Bronchial epithelial cell (primary cell): ENCODE measurements at places on chromosomes 3 and 15.

DNA sequence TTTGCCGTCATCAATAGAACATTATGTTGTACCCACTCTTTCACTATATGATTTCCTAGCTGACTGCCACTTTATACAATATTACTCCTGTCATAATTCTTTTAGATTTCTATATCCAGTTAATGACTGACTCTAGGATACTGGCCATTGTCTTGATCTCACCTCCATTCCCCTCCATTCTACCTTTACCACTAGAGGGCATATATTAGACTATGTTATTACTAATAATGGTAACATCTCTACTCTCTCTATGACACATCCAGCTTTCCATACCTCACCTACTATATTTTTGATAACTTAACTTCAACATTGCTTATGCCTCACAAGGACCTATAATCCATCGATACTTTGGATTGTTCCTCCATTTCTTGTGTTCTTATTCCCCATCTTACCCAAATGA is 31.4 kb upstream of the POU1F1 start:
- peak; percentile 42 for DNase-seq

DNA sequence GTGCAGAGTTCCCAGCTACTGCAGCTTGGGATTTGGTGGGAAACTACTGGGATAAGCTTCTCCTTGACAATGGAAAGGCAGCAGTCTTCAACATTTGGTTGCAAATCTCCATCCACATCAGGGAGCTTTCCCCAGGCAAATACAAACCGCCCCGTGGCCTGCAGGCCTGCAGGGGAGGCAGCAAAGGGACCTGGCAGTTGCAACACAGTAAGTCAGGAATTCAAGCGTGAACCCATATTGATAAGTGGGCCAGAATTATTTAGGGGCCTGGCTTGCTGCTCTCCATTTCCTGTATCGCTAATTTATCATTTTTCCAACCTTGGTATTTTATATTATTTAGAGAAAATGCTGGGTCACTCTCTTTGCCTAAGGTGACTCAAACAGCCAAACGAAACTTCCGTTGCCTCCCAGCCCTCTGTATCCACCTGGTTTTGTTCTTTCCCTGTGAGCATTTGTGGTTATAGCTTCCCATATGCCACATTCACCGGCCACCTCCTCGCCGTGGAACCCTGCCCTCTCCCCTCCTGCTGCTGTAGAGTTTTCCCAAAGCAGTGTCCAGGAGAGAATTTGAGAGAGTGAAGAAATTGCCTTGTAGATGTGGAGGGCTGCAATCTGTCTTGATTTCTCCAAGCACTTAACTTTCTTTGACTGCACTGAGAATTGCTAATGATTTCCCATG is 34.8 kb downstream of the B3GALNT1 start:
- peak; percentile 32 for DNase-seq

DNA sequence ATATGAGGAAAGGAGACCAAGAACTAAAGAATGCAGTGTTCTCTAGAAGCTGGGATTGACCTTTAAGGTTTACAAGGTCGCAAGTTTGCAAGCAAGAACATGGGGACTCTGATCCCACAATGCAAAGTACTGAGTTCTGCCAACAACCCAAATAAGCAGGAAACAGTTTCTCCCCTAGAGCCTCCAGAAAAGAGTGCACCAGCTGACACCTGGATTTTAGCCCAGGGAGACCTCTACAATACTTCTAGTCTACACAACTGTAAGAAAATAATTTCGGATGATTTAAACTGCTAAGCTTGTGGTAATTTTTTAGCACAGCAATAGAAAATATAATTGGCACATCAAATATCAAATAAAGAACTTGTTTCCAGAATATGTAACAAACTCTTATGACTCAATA is 46.4 kb downstream of the EHHADH start:
- DNase-seq, result no peak

- no peak for DNase-seq
Observed at GRCh38 chr3:185199206-185199605, 46.3 kb upstream of the C3orf70 start.

DNA sequence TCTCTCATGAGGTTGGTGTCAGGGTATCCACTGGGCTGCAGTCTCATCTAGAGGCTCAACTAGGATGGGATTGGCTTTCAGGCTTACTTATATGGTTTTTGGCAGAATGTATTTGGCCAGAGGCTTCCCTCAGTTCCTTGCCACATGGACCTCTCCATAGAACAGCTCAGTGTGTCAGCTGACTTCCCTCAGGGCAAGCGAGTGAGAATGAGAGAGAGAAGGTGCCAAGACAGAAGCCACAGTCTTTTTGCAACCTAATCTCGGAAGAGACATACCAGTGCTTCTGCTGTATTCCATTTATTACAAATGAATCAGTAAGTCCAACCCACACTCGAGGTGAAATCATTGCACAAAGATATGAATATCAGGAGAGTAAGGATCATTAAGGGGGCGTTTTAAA is 129.2 kb downstream of the CCNL1 start:
- DNase-seq, result peak; percentile 4

GRCh38 chr3:126995254-126995780 is 12.4 kb downstream of the PLXNA1 start:
- no peak for DNase-seq

DNA sequence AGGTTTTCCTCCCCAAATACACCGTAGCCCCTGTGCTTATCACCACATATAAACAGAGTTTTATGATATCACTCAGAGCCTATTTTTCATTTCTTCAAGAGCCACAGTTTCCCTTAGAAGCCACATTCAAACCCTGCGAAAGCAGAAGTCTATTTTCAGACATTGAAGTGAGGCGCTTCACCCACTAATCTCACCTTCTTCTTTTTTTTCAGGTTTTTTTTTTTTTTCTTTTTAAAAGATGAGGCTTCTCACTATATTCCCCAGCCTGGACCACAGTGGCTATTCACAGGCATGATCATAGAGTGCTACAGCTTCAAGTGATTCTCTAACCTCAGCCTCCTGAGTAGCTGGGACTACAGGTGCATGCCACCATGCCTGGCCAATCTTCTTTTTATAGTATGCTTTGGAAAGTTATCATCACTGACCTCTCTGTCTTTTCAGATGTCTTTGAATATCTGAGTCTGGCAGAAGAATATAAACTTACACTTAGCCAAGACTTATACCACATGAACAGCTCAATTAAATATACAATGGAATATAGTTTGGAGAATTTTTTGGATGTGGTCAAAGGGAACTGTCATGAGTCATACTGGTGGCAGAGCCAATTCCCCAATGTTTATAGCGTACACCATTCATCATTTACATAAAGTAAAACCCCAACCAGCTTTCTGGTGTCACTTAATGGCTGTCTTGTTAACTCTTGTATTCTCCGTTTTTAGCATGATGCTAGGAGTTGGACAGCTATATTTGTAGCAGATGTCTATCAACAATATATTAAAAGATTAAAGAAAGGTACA is 59.7 kb upstream of the CCDC50 start:
- DNase-seq, result no peak

DNA sequence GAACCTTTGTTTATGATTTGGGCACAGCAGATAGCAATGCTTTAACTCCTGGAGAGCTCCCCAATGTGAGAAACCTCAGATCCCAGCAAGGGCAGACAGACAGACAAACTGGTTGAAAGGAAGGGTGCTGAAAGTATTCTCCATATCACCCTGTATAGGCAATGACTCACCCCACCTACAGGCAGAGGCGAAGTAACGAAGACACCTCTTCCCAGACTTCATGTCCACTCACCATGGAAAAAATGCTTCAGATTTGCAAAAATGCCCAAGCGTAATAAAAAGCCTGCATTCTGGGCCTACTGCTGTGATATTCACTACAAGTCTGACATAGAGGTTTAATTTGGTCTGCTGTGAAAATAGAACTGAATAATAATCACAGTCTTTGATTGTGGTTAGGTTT is 50.5 kb downstream of the THBS1 start:
- peak; percentile 89 for DNase-seq

DNA sequence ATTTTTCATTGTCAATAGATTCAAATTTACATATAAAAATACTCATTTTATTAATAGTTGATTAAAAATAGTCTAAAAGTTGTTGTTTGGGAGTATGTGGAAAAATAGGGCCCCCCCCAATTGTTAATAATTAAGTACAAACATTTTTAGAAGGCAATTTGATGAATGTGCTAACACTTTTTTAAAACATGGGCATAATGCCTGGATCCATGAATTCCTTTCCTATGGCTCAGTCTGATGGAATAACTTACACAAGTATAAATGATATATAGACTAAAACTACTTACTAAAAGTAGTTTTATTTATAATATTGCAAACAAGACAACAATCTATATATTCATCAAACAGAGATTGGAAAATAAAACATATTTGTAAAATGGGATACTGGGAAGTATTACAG is 247.2 kb upstream of the LRRN1 start:
- peak; percentile 24 for DNase-seq

DNA sequence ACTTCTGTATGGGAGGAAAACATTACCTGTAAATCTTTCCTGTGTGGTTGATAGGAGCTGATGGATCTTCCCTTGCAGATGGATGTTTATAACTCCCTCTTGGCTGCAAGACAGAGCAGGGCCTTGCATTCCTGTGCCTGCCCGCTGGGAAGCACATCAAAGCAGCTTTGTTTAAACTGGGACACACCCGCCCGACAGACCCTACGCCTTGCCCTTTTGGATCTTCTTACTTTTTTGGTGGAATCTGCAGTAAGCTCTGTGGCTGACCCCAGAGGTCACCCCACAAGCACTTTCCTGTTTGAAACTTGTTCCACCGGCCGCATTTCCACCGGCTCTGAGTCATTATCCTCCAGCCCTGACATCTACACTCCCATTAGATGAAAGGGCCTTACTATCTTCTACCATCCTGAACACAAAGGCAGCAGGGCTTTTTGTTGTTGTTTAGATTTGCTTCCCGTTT is 244.1 kb upstream of the STT3B start:
- peak; percentile 88 for DNase-seq

GRCh38 chr15:67114846-67115585 is 49.6 kb downstream of the SMAD3 start:
- no peak for DNase-seq

GRCh38 chr15:85828874-85829273 is 34.1 kb upstream of the KLHL25 start:
- no peak for DNase-seq

DNA sequence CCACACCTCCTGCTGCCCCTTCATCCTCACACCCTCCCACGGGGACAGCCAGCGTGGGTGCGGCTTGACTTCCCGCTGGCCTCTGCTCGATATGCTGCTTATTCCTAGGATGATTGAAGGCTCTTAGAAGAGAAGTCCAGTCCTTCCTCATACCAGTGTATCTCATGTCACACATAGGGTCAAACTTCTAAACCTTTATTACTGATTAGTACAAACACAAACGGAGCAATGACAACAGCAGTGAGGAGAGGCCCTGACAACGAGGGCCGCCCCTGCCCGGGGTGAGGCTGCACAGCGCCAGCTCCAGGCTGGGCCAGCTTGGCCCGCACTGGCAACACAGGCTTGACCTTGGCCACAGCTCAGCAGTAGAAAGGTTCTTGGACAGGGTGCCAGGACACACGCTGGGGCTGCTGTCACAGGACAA is 3.7 kb downstream of the CIB1 start:
- no peak for DNase-seq

- no peak for DNase-seq
Observed at GRCh38 chr3:188207941-188208515, 54.1 kb downstream of the LPP start.

GRCh38 chr3:153339065-153339464 is 177.0 kb downstream of the RAP2B start:
- no peak for DNase-seq

DNA sequence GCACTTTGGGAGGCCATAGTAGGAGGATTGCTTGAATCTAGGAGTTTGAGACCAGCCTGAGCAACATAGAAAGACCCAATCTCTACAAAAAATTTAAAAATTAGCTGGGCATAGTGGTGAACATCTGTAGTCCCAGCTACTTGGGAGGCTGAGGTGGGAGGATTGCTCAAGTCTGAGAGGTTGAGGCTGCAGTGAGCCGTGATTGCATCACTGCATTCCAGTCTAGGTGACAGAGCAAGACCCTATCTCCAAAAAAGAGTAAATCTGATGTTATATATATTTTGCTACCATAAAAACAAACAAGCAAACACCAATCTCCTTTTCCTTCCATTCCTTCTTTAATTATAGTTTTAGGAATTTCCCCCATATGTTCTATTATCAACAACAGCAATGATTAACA is 74.2 kb upstream of the RNU6-1 start:
- DNase-seq, result no peak

DNA sequence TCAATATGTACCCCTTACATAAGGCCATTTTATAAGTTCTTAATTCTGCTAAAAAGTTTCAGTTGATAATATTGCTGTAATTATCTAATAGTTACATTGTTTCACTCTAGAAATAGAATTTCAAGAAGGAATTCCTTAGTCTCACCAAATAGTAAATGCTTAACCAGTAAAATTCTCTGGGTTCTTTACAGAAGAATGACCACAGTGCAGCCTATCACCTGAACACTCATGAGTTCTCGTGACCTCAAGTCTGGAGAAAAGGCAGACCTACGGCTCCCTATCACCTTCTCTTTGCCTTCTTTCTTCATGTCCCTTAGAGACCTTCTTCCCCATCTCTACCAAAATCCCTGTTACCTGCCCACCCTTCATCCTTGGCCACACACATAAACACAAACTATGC is 30.9 kb downstream of the CCDC191 start:
- no peak for DNase-seq

DNA sequence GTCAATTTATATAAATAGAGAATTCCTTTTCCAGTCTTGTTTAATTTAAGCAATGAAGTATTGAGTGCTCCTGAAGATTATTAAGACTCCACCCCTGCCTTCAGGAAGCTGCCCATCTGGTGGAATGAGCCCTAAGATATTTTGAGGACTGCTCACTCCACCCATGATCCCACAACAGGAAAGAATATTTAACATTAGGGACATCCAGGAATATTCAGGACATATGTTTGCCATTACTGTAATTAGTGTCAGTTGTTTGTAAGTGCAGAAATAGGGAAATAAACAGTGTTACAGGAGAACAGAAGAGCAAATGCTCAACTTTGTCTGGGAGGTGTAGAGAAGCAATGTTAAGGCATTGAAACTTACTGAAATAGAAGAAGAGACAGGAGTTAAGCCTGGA is 375.0 kb downstream of the ROBO2 start:
- no peak for DNase-seq

- peak; percentile 100 for DNase-seq
Observed at GRCh38 chr3:197718891-197719290, 17.8 kb downstream of the RUBCN start.

DNA sequence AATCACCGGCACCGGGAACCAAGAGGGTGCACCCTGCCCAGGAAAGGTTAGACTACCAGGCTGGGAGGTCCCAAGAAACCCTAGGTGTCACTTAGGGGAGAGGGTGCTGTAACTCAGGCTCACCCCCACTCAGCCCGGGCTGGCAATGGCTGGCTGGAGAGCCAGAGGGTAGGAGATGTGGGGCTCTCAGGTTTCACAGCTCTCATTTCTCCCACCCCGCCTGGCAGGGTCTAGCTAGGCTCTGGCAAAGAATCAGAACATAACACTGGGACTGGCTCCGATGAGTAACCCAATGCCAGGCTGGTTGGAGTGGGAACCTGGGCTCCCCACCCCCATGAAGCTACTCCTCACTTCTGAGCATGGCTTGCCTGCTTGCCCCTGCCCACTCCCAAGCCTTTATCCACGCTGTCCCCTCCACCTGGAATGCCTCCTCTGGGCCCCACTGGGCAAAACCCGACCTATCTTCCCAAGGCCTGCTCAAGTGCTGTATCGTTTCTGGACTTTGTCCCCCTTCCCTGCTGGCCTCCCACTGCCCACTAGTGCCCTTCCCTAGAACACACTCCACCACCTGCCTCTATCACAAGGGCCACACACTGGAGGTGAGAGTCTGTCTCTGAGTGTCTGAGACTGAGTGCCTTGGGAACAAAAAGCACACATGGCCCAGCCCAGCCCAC is 2.0 kb downstream of the CIB2 start:
- DNase-seq, result no peak
